ENCODE measurements at places on chromosomes 7 and 10.

DNA sequence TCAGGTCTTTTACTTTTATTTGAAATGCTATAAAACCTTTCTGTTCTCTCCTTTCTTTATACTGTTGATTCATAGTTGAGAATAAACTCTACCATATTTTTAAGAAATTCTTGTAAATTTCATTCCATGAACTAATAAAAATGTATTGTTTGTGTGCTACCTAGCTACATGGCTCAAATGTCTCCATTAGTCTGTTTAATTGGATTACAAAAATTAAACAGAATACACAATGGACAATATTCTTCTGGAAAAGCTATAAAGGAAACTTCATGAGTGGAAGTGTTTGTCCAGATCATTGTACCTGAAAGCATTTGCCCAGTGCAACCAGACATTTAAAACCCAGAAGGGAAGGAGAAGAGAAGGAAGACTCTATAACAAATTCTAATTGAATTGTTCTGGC, 20.1 kb downstream of the KCND2 start:
- DNase-seq = no peak

GRCh38 chr10:73553761-73554160, 37.4 kb downstream of the USP54 start:
- DNase-seq = no peak

- no peak for DNase-seq
Observed at GRCh38 chr7:29285444-29285793, 90.8 kb downstream of the CHN2 start.

- DNase-seq = no peak
Observed at GRCh38 chr10:25839683-25840082, 94.3 kb upstream of the MYO3A start.

DNA sequence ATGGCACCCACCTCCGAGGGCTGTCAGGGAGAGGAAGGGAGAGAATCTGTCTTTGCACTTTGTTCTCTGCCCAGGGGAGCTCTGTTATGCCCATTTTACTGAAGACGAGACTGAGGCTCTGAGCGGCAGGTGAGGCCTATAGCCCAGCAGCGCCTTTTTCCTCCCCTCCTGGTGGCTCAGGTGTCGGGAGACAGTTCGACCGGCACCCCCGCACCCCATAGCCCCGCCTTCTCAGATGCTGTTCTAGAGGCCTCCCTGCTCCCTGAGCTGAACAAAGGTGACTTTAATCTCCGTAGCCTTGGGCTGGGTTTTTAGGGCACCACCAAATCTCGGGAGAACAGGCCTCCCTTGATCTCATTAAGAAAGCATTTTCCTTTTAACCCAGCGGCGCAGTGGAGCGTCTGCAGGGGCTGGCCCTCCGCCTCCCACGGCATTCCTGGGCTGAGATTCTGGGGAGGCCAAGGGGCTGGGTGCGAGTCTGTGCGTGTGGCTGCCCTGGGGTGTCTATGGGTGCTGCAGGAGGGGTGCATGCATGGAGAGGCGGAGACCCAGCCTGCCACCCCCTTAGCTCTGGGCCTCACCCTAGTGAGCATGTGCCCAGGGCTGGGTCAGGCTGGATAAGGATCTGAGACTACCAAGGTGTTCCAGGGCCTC, 3.3 kb downstream of the LFNG start:
- DNase-seq = no peak

- no peak for DNase-seq
Observed at GRCh38 chr7:149776848-149777407, 3.5 kb upstream of the ZNF467 start.

- DNase-seq = no peak
Observed at GRCh38 chr10:75739414-75740143, 308.2 kb downstream of the LRMDA start.

GRCh38 chr7:92732316-92733036, 103.9 kb downstream of the CDK6 start:
- no peak for DNase-seq

DNA sequence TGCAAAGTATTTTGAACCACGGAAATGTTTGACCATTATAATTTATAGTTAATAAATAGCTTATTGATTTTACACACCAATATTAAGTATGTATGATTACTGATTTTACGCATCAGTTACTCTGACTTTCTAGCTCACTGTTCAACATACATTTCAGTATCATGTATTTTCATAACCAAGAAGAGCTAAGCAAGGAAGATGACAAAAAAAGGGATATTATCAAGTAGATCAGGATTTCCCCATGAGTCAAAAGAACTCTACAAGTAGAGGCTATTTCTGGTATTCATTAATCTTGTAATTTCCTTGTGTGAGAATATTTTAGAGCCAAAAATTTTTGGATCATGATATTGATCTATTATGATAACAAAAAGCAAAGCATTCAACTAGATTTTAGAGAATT, 131.6 kb downstream of the AGMO start:
- no peak for DNase-seq

GRCh38 chr10:88361995-88362807, 220.9 kb downstream of the RNLS start:
- DNase-seq = no peak

DNA sequence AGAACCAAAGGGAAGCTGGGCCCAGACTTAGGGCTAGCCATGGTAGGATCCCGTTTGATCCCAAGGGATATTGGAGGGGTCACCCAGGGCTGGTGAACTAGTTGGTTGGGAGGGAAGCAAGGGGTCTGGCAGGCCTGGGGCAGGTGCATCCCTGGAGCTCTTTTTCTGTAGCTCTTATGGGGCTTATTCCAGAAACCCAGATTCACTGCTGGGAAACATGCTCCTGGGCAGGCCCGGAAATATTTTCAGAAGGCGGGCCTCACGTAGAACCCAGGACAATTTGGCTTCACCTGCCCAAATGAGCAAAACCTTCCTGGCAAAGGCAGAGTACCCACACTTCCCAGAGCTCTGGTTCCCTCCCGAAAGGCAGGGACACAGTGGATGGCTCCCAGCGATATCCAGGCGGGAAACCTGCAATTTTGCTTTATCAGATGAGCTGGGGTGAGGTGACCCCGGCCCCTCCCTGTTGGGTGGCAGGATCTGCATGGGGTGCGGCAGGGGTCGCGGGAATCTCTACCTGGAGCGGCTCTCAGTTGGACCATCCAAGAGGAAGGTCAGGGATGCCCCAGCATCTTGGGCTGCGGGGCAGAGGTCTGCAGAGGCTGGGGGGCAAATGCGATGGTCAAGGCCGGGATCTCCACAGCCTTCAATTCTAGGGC, 533.9 kb downstream of the TCERG1L start:
- DNase-seq = no peak

DNA sequence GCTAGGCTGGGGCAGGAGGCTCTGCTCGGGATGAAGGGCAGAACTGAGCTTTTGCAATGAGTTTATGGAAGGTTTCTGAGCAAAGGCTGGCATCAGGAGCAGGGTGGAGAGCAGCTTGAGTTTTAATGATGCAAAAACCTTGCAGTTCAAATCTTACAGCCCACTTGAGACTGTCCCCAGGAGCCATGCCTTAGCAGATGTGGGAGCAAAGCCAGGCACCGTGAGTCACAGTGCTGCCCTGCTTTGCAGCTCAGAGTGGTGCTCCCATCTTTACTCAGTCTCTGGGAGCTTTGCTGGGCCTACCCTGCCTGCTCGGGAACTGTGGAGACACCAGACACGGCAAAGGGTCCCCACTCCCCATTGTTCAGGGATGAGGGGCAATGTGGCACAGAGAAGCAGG, 122.4 kb upstream of the NPS start:
- no peak for DNase-seq

DNA sequence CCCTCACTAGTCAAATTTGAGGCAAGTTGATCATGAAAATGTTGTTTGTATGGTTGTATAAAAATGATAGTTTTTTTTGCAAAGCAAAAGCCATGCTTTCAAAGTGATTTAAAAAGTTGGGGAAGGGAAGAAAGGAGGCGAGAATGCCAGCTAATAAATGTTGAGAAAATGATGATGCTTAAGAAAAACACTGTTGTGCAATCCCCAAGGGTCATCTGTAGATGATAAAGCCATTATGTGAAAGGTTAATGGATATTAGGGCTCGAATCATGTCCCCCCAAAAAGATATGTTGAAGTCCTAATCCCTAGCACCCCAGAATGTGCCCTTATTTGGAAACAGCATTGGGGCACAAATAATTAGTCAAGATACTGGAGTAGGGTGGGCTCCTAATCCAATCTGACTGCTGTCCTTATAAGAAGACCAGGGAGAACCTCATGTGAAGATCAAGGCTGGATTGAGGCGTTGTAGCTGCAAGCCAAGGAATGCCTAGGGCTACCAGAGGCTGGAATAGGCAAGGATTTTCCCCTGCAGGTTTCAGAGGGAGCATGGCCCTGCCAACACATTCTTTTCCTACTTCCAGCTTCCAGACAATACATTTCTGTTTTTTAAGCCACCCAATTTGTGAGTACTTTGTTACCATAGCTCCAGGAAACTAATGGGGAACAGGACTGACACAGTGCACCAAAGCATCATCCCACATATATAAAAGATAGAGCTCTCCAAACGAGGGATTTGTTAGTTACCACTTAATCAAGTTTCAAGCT, 35.4 kb upstream of the MKLN1 start:
- DNase-seq = no peak

DNA sequence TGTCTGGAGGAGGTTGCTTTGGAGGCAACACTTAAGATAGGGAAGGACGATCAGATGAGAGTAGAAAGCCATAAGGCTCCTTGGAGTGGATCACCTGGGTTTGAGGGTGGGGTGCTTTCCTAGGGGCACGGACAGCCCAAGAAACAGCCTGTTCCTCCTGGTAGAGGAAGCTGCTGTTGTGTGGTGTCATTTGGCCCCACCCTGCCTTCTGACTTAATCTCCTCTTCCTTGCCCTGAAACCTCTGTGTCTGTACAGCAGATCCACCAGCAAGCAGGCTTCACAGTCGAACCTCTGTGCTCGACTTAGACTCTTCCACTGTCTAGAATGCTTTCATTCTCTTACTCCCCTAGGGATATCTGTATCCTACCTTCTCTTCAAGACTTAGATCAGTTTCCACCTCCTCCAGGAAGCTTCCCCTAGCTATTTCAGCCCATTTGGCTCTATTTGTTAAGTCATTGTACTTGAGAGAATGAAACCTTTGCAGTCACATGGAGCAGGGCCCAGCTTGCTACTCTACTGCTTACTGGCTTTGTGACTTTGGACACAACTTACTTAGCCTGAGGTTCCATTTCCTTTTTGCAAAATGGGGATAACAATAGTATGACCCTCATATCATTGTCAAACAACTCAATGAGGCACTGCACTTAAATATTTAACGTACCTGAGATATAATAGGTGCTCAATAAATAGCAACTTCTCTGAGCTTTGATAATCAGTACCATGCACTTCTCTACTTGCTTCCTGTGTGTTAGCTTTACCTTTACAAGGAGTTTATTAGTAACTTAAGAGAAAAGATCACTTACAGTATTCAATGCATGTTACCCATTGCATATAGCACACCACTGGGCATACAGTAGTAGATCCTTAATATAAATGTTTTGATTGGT, 5.0 kb downstream of the MXI1 start:
- DNase-seq = no peak

- no peak for DNase-seq
Observed at GRCh38 chr7:11471255-11471654, 360.7 kb downstream of the THSD7A start.

DNA sequence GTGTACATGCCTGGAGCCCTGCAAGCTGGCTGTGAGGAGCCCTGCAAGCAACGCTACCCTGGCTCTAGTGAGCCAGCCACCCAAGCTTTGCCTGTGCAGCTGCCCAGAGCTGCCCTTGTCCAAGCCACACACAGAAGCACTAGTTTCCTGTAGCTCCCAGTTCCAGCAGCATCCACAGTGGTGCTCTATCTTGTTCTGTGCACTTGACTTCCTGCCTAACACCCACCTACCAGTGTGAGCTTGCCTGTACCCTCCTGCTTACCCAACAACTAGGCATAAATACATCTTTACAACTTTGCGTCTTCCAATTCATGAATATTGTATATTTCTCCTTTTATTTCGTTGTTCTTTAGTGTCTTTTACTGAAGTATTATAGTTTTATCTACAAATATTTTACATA, 32.2 kb upstream of the ZNF518A start:
- no peak for DNase-seq

DNA sequence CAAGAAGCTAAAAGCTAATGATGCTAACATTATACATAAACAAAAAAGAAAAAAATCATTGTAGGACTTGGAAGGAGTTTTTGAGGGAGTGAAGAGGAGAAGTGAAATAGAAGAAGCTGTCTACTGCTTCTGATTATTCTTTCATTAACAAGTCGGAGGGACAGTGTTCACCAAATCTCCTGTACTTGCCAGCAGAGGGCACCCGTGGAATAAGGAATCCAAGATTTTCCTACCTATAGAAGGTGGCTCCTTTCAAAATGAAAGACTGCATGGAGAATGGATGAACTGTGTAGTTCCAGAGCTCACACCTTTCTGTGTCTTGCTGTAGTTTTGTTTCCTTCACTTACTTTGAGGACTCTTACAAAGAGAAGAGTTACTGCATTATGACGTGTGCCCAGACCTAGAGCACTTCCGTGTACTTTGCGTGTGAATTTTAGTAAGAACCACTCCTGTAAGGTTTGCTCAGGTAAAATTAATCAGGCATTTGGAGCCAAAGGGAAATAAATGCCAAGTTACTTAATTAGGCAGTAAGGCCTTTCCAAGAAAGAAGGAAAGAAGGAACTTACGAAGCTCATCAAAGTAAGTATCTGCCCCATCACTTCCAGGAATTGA, 145.1 kb downstream of the SEMA3D start:
- no peak for DNase-seq

- no peak for DNase-seq
Observed at GRCh38 chr7:155984028-155984580, 171.8 kb upstream of the SHH start.

DNA sequence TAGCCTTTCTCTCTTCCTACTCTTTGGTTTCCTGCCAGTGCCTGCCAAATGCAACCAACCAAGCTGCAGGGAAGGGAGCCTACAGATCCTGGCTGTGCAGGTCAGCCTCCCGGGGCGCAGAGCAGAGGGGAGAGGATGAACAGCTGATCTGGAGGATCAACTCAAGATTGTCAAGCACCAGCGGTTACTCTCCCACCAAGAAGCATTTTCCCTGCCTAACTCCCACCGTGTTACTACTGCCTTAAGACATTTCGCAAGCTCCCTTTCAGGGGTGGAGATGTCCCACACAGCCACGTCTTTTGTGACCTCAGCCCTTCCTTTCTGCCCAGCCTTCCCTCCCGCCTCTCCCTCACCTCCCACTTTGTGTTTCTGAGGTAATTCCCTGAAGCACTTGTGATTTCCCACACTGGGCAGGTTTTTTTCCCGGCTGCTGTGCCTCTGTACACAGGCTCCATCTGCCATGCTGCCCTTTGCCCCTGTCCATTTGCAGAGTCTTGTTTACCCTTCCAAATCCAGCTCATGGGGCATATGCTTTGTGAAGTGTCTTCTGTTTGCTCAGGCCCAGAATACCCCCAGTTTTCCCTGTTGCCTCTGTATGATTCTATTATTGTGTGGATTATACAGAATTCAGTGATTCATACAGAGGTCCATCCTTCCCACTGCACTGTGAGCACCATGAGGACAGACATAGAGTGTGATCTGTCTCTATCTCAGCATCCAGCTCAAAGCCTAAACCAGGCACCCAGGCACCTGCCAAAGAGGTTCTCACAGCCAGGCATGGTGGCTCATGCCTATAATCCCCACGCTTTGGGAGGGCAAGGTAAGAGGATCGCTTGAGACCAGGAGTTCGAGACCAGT, 40.9 kb upstream of the PAPSS2 start:
- no peak for DNase-seq

- DNase-seq = no peak
Observed at GRCh38 chr7:157032128-157032527, 21.7 kb upstream of the MNX1 start.

GRCh38 chr10:97444212-97444611, 1.6 kb downstream of the EXOSC1 start:
- no peak for DNase-seq

GRCh38 chr7:110502888-110503465, 588.0 kb upstream of the LRRN3 start:
- no peak for DNase-seq
